ENCODE measurements at places on chromosomes 1 and 21.

DNA sequence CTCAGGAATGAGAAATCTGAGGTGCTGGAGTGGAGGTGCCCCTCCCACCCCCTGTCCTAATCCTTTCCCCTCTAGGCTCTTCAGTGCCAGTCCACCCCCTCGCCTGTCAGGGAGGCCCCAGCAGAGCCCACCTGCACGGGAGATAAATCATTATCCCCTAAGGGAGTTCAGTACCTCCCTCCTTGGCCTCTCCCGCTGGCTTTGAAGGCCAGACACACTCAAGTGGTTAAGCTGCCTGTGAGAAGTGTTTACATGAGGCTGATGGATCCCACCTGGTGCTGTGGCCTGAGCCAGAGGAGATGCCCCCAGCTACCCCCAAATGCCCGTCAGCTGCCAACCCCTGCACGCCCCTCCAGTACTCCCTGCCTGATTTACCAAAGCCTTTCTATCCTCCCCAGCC is 3.7 kb downstream of the RSPO1 start:
- no peak for DNase-seq

GRCh38 chr1:244614113-244614836 is 38.7 kb upstream of the DESI2 start:
- DNase-seq = no peak

GRCh38 chr1:70354332-70355110 is at the start of gene ANKRD13C:
Gene ANKRD13C (minus strand): TSS chr1:70354722. CDS start chr1:70354408, 314 bp downstream.
- peak; percentile 92 for DNase-seq

DNA sequence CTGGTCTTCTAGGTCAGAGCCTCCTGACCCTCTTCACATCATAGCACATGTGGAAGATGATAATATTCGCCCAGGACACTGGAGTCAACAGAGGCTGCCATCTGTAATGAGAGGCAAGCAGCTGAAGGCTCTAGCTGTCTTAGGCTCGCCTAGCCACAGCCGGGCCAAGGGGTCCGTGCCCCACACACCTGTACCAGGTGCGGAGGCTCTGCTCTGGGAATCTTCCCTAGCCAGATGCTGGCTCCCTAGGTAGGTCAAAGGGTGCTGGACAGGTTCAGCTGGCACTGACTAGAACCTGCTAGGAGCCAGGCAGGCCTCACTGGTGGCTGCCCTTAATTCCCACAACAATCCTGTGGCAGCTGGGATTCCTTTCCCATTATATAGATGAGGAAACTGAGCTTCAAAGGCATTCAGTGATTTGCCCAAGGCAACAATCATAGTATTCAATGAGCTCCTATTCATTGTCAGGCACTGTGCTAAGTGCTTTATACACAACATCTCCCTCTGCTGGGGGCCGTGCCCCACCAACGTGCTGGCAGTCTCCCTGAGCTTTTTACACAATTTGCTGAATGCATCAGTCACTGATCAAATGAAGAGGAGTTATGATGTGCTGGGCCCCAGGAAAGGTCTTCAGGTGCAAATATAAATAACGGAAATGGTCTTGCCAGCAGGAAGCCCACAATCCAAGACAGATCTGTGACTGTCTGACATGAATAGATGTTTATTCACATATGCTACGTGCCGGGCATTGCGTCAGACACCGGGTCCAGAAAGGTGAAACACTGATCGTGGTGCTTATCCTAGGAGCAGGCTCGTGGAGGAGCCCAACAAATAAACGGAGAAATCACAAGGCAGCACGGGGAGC is 58.0 kb downstream of the DDX20 start:
- DNase-seq = no peak

DNA sequence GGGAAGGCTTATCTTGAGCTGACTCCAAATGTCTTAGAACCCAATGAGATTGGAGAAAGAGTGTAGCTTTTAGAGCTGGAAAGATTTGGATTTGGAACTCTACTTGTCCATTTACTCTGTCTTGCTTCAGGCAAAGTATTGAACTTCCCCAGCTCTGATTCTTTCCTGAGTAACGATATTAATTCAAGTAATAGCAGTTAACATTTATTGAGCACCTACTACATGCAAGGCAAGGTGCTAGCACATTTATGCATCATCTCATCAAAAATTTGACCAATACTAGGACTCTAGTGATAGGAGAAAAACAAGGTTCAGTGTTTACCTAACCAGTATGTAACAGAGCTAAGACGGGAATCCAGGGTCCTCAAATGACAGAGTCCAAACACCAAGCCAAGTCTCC is 2.5 kb upstream of the LRRN2 start:
- no peak for DNase-seq

- DNase-seq = no peak
Measured at GRCh38 chr1:92473781-92474495, 12.8 kb downstream of the GFI1 start.

DNA sequence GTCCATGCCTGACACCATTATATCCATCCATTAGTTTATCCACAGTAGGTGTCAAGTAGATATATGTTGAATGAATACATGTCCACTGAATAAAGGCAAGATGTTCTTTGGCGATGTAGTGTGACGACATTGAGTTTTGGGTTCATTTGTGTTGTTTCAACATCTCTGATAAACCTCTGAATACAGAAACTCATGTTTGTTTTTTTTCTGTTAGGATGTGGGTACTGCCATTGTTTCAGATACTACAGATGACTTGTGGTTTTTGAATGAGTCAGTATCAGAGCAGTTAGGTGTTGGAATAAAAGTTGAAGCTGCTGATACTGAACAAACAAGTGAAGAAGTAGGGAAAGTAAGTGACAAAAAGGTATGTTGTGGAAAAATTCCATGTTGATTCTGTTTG is 28.1 kb downstream of the MDM4 start:
- no peak for DNase-seq

DNA sequence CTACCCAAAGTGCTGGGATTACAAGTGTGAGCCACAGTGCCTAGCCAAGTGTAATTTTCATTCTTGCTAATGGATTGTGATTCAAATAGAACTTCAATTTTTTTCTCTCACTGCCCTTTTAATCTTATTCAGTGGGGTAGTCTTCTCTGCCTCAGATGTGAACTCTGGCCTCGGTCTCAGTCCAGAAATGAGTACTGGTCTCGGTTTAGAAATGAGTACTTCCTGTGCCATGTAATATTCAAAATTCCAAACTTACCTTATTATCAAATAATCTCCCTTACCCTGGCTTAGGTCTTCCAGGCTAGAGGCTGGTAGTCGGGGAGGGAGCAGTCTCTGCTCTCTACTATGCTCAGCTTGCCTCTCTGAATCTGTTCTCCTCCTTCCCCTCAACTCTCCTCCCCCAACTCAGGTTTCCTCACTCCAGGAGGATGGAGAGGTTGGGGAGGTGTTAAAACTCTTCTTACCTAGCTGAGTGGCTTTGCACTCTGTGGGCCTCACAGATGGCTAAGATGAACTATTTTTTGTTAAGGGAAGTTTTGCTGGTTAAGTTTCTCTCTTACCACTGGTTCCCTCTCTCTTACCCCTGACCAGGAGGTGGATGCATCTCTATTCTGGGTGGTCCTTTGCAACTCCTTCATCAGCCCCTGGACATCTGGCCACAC is 4.8 kb upstream of the SLAMF9 start:
- DNase-seq = no peak

DNA sequence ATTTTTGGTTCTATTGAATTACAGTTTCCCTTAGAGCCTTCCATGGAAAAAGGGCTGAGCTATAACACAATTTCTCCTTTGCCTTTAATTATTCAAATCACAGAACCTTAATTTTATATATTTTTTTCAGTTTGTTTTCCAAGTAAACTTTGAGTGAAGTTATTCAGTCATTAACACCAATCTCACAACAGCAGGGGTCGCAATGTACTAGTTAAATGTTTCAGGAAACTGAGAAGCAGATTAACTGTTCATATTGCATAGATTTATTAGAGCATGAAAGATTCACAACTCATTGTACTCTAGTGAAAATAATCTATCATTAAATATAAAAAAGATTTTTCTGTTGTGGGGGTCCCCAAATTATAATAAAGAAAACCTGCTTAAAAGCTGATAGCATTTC is 64.1 kb downstream of the KIFAP3 start:
- no peak for DNase-seq

- DNase-seq = no peak
Measured at GRCh38 chr1:59013276-59013927, 229.6 kb upstream of the JUN start.

GRCh38 chr1:1364266-1364665 is 5.9 kb upstream of the MXRA8 start:
- no peak for DNase-seq

GRCh38 chr1:101371259-101371658 is 134.4 kb downstream of the S1PR1 start:
- no peak for DNase-seq

DNA sequence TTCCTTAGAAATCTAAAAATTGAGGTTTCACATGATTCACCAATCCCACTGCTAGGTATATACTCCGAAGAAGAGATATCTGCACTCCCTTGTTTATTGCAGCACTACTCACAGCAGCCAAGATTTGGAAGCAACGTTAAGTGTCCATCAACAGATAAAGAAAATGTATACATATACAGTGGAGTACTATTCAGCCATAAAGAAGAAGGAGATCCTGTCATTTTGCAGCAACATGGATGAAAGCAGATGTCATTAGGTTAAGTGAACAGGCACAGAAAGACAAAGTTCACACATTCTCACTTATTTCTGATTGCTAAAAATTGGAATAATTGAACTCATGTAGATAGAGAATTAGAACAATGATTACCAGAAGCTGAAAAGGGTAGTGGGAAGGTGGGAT is 56.4 kb downstream of the RABGAP1L start:
- no peak for DNase-seq

DNA sequence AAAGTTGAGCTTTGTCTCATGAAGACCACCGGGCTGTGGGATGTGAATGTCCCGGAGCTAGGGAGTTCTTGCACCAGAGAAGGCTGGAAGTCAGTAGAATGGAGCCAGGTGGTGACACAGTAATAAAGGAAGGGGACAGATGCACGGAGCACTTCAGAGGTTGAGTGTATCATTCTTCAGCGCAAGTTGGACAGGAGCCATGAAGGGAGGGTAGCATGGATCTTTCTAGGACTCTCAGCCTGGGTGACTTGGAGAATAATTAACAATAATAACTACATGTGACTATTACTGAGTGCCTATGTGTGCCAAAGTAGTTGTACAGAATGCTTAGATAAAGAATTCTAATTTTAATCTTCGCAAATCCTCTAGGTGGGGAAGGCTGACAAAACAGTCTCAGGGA is 258.7 kb upstream of the AJAP1 start:
- no peak for DNase-seq

DNA sequence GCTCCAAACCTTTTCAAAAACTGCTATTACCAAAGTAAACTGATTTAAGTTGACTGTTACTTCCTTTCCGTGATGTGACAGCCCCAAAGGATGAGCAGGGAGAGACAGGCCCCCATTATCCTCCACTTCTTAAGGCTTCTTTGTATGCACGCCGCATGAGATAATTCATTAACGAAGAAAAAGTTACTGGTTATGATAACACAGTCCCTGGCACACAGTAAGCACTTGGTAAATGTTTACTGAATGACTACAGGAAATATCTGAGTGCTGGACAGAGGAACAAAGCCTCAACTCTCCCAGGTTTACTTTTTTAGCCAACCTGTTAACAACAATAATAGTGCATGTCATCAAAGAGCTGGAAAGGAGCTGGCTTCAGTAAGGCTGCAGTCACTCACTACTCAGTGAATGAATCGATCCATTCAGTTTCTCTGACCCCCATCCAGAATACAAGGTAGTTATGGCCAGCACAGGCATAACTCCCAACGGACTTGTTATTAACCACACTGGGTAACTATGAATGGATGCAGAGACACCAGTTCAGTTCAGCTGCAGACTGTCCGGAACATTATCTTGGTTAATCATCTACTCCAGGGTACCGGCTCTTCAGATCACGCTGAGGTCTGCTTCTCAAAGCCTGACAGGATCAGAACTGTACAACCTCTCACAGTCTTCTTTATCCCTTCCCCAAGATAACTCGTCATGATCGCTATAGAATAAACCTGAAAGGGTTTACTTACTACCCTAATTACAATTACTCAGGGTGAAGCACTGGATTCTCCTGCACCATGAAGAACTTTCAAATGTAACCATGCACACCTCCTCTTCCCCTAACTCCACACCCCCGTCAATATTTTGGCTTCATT is 58.3 kb downstream of the TGFBR3 start:
- DNase-seq = no peak

GRCh38 chr1:201792534-201793305 is 36.2 kb upstream of the IPO9 start:
- peak; percentile 58 for DNase-seq

GRCh38 chr1:26016953-26017545 is 4.5 kb upstream of the EXTL1 start:
- no peak for DNase-seq

GRCh38 chr1:4519954-4520353 is 134.5 kb upstream of the AJAP1 start:
- no peak for DNase-seq

DNA sequence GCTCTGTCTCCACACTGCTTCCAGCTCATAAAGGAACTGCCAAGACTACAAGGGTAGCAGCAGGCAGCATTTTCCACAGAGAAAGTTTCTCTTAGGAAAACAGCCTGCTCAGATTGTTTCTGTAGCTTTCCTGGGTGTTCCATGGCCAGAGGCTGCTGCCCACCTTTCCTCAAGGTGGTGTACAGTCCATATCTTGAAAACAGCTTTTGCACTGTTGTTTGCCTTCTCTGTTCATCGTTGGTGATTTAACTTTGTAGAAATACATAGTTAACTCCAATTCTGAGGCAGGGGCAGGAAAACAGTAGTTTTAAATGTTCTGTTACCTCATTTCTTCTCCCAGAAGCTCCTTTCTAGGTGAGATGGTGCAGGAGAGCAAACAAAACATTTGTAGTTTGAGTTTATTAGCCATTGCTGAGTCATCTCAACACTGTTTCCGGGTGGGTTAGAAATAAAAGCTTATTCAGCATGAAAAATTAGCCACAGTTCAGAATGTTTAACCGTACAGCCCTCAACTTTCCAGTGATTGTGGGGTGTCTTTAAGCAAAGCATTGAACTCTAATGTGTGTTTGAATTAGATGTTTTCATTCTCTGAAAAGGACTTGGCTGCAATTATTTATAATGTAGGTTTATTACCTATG is 41.7 kb downstream of the DIP2A start:
- DNase-seq = no peak

- no peak for DNase-seq
Measured at GRCh38 chr1:11787251-11787803, 18.4 kb downstream of the MTHFR start.

GRCh38 chr1:21028520-21029145 is 148.1 kb downstream of the EIF4G3 start:
- no peak for DNase-seq

GRCh38 chr1:15531003-15531402 is 4.4 kb downstream of the DNAJC16 start:
- no peak for DNase-seq

DNA sequence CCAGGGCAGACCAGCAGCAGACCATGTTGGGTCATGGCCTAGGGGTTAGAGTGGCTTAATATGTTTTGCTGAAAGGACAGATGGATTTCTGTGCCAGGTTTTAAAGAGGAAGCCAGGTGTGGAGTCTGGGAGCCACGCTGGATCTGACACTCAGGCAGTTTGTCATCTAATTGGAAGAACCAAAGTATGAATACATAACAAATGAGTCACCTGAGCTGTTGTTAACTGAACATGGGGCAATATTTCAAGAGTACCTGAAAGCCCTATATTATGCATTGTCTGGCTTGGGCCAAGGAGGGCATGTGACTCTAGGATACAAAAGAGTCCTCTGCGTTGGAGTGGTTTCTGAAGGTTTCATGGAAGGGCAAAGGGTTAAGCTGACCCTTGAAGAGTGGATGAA is 70.6 kb downstream of the LMO4 start:
- no peak for DNase-seq

GRCh38 chr21:39000496-39000895 is 182.8 kb downstream of the PSMG1 start:
- DNase-seq = no peak
